AG09319 (cell line): ENCODE measurements at places on chromosomes 1 and 21.

- DNase-seq, result peak; percentile 55
Observed at GRCh38 chr1:210328746-210329503, at the start of gene HHAT. TSS of gene HHAT (plus strand) at chr1:210328902. CDS start at chr1:210348976, 20,074 bp downstream.

- no peak for DNase-seq
Observed at GRCh38 chr1:208233546-208233945, 10.6 kb downstream of the PLXNA2 start.

DNA sequence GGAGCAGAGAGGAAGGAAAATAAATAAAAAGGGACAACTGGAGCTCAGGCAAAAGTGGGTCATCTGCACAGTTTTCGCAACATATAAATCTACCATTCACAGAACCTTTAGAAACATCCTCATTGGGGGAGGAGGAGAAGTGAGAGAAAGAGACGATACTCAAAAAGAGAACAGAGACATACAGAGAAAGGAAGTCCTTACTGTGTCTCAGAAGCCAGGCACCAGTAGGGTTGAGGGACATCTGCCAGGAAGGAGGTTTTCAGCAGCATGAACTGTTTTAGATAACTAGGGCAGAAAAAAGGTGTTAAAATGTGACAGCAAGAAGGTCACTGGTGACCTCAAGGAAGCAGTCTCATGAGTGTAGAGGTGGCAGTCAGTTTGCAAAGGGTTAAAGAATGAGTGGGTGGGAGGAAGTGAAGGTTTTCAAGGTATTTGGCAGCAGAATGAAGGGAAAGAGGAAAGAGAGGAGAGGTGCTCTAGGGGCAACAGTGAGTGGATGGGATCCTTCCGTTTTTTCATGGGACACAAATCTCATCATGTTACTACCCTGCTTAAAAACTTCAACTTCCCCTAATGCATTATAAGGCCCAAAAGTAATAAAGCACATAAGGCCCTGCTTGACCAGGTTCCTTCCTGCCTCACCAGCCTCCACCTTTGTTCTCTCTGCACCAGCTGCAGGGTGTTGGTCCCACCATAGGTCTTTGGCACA is 9.5 kb downstream of the JAK1 start:
- no peak for DNase-seq

DNA sequence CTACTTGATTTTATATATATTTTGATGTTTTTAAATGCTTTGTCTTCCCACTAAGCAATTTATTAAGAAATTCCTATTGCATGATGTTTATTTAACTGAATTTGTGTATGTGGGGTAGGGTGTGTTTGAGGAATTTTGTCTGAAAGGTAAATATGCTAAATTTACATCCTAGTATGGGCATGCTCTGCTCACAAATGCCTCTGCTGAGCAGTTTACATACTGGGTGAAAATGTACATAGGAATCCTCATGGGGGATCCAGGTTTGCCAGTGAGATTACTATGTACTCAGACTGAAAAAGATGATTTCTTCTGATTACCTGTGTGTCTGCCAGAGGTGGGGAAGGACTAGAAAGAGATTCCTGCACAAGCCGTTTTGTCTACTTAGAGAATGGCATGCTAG is 126.6 kb downstream of the DISP1 start:
- DNase-seq, result no peak

GRCh38 chr1:246587606-246588005 is 21.4 kb downstream of the CNST start:
- peak; percentile 71 for DNase-seq
